ENCODE measurements at places on chromosomes 12 and 14.

GRCh38 chr14:31241450-31242114 is 34.0 kb upstream of the HECTD1 start:
- no peak for DNase-seq

- no peak for DNase-seq
These were observed 338.6 kb downstream of the APAF1 start for GRCh38 chr12:98983647-98984046.

GRCh38 chr14:68896132-68896531 is 83.0 kb downstream of the ACTN1 start:
- DNase-seq: no peak

DNA sequence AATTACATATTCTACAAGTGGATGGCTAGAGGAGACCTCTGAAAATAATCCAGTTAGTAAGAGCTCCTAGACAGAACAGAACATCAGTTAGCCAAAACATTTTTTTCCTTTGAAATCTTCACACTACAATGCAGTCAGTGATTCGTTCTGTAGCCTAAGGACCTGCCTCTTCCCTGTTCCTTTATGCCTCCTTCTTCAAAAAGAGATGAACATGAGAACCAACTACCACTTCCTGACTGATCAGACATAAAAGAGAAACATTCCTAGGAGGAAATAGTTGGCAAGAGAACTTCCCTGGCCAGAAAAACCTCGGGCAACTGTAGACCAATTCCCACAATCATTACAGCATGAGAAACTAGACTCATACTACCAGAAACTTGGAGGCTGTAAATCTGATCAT is 29.4 kb downstream of the ITPR2 start:
- no peak for DNase-seq
